ENCODE measurements at places on chromosomes 12 and 14.

DNA sequence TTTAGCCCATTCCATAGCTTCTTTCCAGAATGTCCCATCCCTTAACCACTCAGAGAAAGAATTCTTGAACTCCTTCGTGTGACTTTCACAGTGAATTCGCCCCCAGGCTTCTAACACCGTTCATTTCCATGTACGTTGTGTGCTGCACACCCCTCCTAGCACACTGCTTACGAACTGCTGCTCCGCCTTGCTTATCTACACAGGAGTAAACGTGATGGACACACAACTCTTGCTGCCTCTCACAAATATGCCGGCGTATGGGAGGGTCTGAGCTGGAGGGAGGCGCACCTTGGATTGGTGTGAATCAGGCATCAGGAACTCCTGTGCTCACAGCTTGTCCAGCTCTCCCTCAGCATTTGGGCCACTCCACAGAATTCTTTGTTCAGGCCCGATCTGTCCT, 3.9 kb upstream of the ADGRD1 start:
- H3K27me3 ChIP-seq: peaks cover 28% of the 10 kb centered on the region
- H3K27ac ChIP-seq: no peak overlapping the region
- H3K36me3 ChIP-seq: no peaks in the 10 kb centered on the region
- DNase-seq: no peak

DNA sequence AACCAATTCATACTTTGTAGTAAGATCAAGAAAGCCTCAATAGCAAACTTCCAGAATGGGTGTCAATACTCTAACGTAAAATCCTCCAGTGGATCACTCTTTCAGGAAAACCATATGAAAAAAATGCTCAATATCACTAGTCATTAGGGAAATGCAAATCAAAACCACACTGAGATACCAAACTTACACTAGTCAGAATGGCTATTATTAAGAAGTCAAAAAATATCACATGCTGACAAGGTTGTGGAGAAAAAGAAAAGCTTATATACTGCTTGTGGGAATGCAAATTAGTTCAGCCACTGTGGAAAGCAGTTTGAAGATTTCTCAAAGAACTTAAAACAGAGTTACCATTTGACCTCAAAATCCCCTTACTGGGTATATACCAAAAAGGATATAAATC, 49.5 kb upstream of the ATXN7L3B start:
- no peak overlapping the region for H3K4me3 ChIP-seq
- H3K4me1 ChIP-seq: peaks cover 14% of the 10 kb centered on the region
- H3K27ac ChIP-seq: no peak overlapping the region
- H3K27me3 ChIP-seq: no peaks in the 10 kb centered on the region
- no peaks in the 10 kb centered on the region for H3K36me3 ChIP-seq
- DNase-seq: no peak

- H3K36me3 ChIP-seq: peaks cover 41% of the 10 kb centered on the region
- H3K27ac ChIP-seq: peak overlapping the region; percentile 61
- H3K4me1 ChIP-seq: peaks cover 17% of the 10 kb centered on the region
- no peak for DNase-seq
These were observed 101.2 kb downstream of the PEBP1 start for GRCh38 chr12:118237052-118237665.

- H3K27me3 ChIP-seq: no peaks in the 10 kb centered on the region
- H3K27ac ChIP-seq: no peak overlapping the region
- H3K4me3 ChIP-seq: no peak overlapping the region
These were observed 10.5 kb downstream of the PALS1 start for GRCh38 chr14:67251573-67252226.

- DNase-seq: no peak
- H3K36me3 ChIP-seq: no peaks in the 10 kb centered on the region
- H3K4me1 ChIP-seq: peaks cover 16% of the 10 kb centered on the region
These were observed 6.9 kb downstream of the PHETA1 start for GRCh38 chr12:111361717-111362576.

DNA sequence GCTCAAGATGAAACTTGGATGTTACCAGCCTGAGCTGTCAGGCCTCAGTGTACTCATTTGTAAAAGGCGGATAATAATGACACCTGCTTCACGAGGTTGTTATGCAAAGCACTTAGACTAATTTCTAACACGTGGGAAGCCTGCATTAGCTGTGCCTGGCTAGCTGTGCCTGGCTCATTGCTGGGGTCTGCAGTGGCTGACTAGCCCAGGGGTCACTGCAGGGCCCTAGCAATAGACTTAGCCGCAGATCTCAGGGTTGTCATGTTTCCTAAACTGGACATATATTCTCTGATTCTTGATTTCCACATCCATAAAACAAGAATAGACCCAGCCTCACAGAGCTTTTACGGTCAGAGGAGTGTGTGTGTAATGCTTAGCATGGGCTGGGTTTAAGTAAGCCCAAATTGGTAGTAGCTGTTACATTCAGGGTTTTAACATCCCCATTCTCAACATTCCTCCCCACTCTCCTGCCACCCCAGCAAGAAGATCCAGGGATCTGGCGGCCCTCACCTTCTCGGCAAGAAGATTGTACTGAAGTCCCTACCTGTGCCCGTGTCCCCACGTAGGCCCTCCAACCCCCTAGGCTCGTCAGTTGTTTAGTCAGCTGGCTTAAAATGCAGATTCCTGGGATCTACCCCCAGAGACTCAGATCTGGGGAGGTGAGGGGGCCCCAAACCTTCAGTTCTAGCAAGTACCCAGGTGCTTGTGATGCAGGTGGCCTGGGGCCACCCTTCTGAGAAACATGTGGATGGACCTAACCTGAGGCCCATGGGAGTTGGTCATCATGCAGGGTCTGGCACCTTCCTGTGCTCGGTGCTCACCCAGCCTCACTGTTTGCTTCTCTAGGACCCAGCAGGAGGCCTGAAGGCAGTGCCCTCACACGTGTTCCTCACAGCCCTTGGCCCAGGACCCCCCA, 8.6 kb downstream of the NR4A1 start:
- H3K27me3 ChIP-seq: no peaks in the 10 kb centered on the region
- no peaks in the 10 kb centered on the region for H3K4me1 ChIP-seq
- no peaks in the 10 kb centered on the region for H3K36me3 ChIP-seq
- no peak for DNase-seq
- H3K27ac ChIP-seq: peak overlapping the region; percentile 56
- no peak overlapping the region for H3K4me3 ChIP-seq

GRCh38 chr14:24837280-24838046, 203.5 kb upstream of the GZMB start:
- no peak for DNase-seq
- no peak overlapping the region for H3K27ac ChIP-seq
- no peak overlapping the region for H3K4me3 ChIP-seq
- no peaks in the 10 kb centered on the region for H3K36me3 ChIP-seq
- peaks cover 33% of the 10 kb centered on the region for H3K27me3 ChIP-seq

GRCh38 chr12:49357103-49357678, 10.1 kb upstream of the SPATS2 start:
- DNase-seq: no peak
- H3K36me3 ChIP-seq: no peaks in the 10 kb centered on the region
- peaks cover 59% of the 10 kb centered on the region for H3K27me3 ChIP-seq
- no peak overlapping the region for H3K4me3 ChIP-seq

DNA sequence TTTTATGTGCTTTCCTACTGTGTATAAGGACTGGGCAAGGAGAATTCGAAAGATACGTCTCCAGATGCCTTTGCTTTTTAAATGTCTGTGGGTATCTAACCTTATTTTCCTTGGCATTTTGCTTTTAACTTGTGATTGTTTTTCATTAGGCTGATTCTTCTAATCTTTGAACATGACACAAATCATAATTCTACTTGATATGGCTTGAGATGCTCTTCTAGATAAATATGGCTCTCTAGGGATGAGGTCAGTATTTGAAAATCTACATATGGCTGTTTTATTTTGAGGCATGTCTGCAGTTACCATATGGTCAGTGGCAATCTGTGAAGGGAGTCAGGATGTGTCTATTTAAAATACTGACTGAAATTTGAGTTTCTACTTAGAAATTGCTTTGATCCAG, 139.2 kb downstream of the SLC2A13 start:
- H3K4me1 ChIP-seq: no peaks in the 10 kb centered on the region
- no peaks in the 10 kb centered on the region for H3K36me3 ChIP-seq
- DNase-seq: no peak
- no peak overlapping the region for H3K4me3 ChIP-seq
- H3K27me3 ChIP-seq: no peaks in the 10 kb centered on the region

DNA sequence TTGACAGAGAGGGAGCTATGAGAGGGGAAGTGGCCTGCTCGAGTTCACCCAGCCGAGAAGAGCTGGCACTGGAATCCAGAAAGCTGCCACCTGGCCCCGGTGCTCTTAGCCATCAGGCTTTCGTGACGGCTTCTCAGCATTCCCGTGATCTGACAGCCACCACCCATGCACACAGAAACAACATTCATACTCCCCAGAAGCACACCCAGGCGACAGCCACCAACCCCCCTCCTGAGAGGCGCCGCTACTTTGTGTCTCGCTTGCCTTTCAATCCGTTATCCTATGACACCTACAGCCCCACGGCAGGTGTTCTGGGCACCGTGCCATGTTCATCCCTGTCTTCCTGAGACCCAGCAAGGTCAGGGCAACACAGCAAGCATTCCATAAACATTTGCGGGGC, 31.4 kb downstream of the PSMC1 start:
- H3K27ac ChIP-seq: no peak overlapping the region
- H3K4me1 ChIP-seq: no peaks in the 10 kb centered on the region
- H3K4me3 ChIP-seq: no peak overlapping the region
- H3K36me3 ChIP-seq: peaks cover 10% of the 10 kb centered on the region
- no peak for DNase-seq
- H3K27me3 ChIP-seq: no peaks in the 10 kb centered on the region

DNA sequence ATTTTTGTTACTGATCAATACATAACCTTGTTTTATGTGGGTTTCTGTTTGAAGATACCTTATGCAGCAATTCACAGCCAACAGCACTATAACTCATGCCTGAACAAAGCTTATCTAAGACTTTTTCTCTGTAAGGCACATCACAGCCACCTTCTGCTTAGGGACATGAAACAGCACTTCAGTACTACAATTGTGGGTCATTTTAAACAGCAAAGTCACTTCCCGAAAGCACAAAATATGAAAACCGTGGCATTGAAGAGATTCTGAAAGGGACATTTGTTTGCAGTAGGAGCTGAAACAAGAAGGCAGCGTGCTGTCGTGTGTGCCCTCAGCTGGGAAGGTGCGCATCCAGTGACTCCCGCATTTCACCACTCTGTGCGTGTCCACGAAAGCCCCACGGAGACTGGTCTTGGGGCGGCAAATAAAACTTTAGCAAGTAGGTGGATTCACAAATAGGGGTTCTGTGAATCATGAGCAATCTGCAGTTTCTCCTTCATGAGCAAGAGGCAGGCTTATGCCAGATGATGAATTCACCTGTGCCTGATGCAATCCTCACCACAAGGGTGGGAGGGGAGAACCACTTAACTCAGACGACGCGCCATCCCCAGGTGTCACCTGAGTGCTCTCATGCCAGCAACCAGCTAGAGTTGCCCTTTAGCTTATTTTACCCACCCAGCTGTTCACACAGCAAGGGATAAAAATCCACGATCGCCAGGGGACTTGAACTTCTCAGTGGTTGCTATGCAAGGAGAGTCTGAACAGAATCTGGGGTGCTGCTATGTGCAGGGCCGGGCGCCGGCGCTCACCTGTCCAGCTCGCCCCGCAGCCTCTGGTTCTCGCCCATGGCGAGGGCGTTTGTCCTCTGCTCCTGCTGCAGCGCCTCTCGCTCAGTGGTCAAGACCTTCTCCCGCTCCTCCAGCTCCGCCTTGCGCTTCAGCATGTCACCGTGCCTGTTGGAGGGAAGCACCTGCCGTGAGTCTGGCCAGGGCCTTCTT, 54.9 kb upstream of the GPR68 start:
- H3K36me3 ChIP-seq: peaks cover 70% of the 10 kb centered on the region
- H3K4me3 ChIP-seq: no peak overlapping the region
- no peak overlapping the region for H3K27ac ChIP-seq
- H3K4me1 ChIP-seq: peaks cover 32% of the 10 kb centered on the region
- no peak for DNase-seq

DNA sequence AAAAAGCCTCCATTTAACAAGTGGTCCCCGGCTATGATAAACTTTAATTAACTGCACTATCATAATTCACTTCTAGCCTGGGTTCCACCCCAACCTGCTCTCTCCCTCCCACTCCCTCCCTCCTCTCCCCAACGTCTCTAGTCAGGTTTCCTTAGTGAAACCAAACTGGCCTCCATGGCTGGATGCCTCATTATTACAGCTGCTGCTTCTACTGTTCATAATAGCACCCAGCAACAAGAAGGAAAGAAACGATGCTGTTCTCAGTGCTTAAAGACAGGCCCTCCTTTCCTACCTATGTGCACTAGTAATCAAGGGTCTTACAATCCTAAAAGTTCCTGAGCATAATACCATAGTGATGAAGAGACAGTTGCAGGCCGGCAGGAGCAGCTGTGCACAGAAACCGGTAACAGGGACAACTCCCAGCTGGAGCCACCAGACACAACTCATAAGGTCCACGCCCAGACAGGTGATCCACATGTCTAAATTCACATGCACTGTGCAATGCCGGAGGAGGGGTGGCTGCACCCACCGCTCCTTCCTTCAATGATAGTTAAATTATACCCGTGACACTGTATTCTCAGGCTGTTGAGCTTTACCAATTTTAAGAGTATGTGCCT, 6.2 kb downstream of the IRF2BPL start:
- H3K27me3 ChIP-seq: no peaks in the 10 kb centered on the region
- H3K36me3 ChIP-seq: peaks cover 20% of the 10 kb centered on the region
- DNase-seq: no peak
- H3K27ac ChIP-seq: peak overlapping the region; percentile 54

- H3K4me1 ChIP-seq: no peaks in the 10 kb centered on the region
- no peak overlapping the region for H3K27ac ChIP-seq
- no peaks in the 10 kb centered on the region for H3K36me3 ChIP-seq
- no peaks in the 10 kb centered on the region for H3K27me3 ChIP-seq
These were observed 275.5 kb downstream of the ALG10 start for GRCh38 chr12:34297790-34298164.

DNA sequence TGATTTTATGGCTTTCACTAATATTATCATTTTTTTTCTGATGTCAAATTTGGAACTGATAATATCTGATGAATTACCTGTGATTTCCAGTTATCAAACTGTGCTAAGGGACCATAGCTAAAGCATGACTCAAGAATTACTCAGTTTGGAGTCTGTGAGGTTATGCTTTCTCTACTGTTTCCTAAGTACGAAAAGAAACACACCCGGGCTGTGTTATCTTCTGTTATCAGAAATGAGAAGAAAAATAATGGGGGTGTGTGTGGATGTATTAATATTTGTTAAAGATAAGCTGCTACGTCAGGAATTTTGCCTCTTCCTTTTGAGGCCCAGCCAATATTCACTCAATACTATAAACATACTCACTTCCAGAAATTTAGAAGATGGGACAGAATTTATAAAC, 1401.9 kb upstream of the FLRT2 start:
- H3K4me3 ChIP-seq: no peak overlapping the region
- H3K27me3 ChIP-seq: no peaks in the 10 kb centered on the region
- no peak overlapping the region for H3K27ac ChIP-seq
- no peak for DNase-seq
- no peaks in the 10 kb centered on the region for H3K4me1 ChIP-seq
- H3K36me3 ChIP-seq: no peaks in the 10 kb centered on the region

GRCh38 chr12:132492522-132492921, 2.6 kb downstream of the FBRSL1 start:
- peak overlapping the region; percentile 80 for H3K4me3 ChIP-seq
- H3K27me3 ChIP-seq: no peaks in the 10 kb centered on the region
- no peak for DNase-seq
- no peak overlapping the region for H3K27ac ChIP-seq
- H3K36me3 ChIP-seq: no peaks in the 10 kb centered on the region

Measured in activated CD8-positive, alpha-beta memory T cell treated with anti-CD3 and anti-CD28 coated beads, Interleukin-2, amount 10 ng/mL, durations not matched to agents 7 days and 5 days (primary cell).